ENCODE measurements at places on chromosomes 2 and 18.

DNA sequence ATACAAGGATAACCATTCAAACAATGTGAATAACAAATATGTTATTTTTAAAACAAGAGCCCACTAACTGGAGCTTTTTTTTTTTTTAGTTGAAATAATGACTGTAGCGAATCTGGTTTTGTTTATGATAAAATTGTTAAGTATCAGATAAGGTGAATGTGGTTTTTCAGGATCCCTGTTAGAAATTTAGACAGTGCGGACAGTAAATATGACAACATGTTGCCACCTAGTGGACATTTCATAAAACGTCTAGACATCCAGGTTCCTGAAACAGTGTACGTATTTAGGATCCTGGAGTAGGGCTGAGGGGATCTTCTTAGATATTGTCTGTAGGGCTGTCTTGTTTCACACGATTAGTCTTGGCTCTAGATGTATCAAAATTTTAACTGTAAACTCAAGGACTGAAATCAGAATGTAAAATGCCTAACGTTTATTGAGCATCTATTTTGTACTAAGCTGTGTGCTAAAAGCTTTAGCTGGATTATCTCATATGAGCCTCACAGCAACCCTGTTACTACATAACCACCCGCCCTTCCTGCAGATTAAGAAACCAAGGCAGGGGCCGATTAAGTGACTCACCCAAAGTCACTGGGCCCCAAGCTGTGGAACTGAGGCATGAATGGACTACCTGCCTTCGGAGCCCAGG is 23.9 kb upstream of the CCDC68 start:
- H3K4me1 ChIP-seq = no peaks in the 10 kb centered on the region
- DNase-seq = no peak
- no peak overlapping the region for H3K27ac ChIP-seq
- H3K4me3 ChIP-seq = no peak overlapping the region
- no peaks in the 10 kb centered on the region for H3K36me3 ChIP-seq
- no peaks in the 10 kb centered on the region for H3K27me3 ChIP-seq

GRCh38 chr2:538646-539045 is 138.6 kb downstream of the TMEM18 start:
- no peaks in the 10 kb centered on the region for H3K27me3 ChIP-seq
- no peaks in the 10 kb centered on the region for H3K4me1 ChIP-seq
- no peak overlapping the region for H3K4me3 ChIP-seq
- no peak overlapping the region for H3K27ac ChIP-seq
- no peaks in the 10 kb centered on the region for H3K36me3 ChIP-seq

GRCh38 chr18:22267225-22267624 is 97.8 kb downstream of the GATA6 start:
- H3K27me3 ChIP-seq = no peaks in the 10 kb centered on the region
- no peaks in the 10 kb centered on the region for H3K4me1 ChIP-seq
- H3K36me3 ChIP-seq = no peaks in the 10 kb centered on the region

- no peak for DNase-seq
- no peaks in the 10 kb centered on the region for H3K27me3 ChIP-seq
- peaks cover 29% of the 10 kb centered on the region for H3K4me1 ChIP-seq
- peak overlapping the region; percentile 36 for H3K27ac ChIP-seq
- H3K36me3 ChIP-seq = no peaks in the 10 kb centered on the region
These were observed 26.2 kb downstream of the CYP27C1 start for GRCh38 chr2:127193967-127194280.

DNA sequence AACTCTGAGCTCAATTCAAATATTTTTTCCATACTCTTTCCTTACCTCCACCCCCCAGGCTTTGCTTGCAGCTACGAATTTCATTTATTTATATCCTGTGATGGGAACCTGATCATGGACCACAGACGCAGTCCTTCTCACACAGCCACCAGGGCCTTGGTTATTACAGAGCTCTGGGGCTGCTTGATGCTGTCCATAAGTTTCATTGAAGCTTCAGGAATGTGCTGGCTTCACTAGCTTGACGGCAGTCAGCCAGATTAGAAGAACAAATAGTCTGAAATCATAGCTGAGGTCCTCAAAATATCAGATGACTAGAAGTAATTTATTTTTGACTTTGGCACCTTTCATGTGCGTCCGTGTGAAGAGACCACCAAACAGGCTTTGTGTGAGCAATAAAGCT is 104.9 kb downstream of the VWA3B start:
- no peaks in the 10 kb centered on the region for H3K27me3 ChIP-seq
- no peaks in the 10 kb centered on the region for H3K36me3 ChIP-seq

DNA sequence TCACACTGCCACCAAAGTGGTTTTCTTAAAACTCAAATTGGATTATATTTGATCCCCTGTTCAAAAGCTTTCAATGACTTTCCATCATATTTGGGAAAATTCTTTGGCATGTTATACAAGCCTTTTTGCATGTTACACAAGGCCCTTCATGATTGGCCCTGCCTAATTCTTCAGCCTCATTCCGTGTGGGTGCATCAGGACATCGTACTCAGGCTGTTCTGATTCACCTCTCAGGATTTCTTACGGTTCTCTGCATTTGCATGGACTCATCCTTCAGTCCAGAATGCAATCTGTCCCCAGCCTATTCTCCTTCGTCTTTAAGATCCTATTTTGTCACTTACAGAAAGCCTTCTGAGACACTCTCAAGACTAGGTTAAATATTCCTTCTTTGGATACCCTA is 107.8 kb downstream of the LYPD1 start:
- H3K27me3 ChIP-seq = no peaks in the 10 kb centered on the region
- H3K36me3 ChIP-seq = no peaks in the 10 kb centered on the region
- no peak overlapping the region for H3K27ac ChIP-seq
- H3K4me3 ChIP-seq = no peak overlapping the region
- no peaks in the 10 kb centered on the region for H3K4me1 ChIP-seq
- DNase-seq = no peak

- no peaks in the 10 kb centered on the region for H3K27me3 ChIP-seq
- H3K27ac ChIP-seq = no peak overlapping the region
- DNase-seq = no peak
- no peak overlapping the region for H3K4me3 ChIP-seq
- H3K36me3 ChIP-seq = peaks cover 85% of the 10 kb centered on the region
These were observed 73.4 kb downstream of the CCDC93 start for GRCh38 chr2:117940436-117940835.
